ENCODE measurements at places on chromosomes 3 and 15.

GRCh38 chr15:72784456-72784876 is 908 bp upstream of the ADPGK start:
- DNase-seq = no peak

GRCh38 chr3:12681089-12681942 is 17.4 kb upstream of the RAF1 start:
- DNase-seq = no peak

- no peak for DNase-seq
These were observed 5.6 kb upstream of the RPL14 start for GRCh38 chr3:40451551-40451950.

GRCh38 chr15:39539466-39539865 is 41.4 kb upstream of the THBS1 start:
- DNase-seq = no peak

DNA sequence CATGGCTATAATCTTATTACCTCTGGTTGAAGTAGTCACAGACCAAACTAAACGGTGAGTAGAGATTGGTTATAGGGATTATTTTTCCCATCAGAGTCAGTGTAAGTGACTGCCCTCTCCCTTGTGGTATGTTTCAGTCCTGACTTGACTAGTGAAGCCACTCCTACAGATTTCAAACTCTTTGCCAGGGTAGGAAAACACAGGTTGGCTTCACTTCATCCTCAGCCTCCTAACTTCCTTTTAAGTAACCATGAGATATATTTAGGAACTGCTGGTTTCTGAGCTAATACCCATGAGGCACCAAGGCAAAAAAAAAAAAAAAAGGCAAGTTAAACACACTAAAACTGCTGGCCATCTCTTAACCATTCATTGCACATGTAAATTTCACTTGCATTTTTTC is 349.2 kb upstream of the MCTP2 start:
- no peak for DNase-seq

DNA sequence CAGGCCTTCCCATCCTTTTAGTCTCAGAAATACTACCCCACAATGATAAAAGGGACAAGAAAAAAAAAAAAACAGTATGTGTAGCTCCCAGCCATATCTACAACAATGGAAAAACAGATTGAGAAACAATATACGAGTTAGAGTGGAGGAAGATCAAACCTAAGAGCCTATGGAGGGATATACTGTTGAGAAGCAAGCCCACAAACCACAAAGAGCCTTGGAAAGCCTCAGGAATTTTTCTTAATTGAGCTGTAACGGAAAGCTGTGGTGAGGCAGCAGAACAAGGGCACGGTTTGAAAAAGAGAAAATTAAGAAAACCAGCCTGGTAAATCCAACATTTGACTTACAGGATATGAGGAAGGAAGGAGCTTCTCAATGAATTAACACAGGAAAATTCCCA is 21.4 kb downstream of the KPNA1 start:
- DNase-seq = no peak

GRCh38 chr3:24004171-24004938 is 59.3 kb downstream of the NR1D2 start:
- DNase-seq = no peak

DNA sequence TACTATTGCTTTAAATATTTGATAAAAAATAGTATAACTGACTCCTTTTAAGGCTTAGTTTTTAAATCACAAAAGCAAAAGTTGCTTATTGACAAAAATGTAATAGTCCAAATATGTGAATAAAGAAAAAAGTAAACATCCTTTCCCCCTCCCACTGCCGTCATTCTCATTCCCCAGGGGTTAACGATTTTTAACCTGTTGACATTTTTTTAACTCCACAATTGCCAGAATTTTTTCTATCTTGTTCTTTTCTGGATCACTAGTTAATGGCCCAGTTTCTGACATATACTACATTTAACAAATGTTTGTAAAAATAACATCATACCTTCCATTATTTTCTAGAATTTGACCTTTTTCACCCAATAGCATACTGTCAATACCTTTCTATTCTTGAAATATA is 60.6 kb upstream of the TCF12 start:
- no peak for DNase-seq

- no peak for DNase-seq
These were observed 9.2 kb upstream of the RFC4 start for GRCh38 chr3:186815435-186815834.

GRCh38 chr15:75023872-75024636 is 664 bp downstream of the PPCDC start:
- peak; percentile 51 for DNase-seq

Data from GM13977 (cell line).